ENCODE measurements at places on chromosomes 5 and 9.

DNA sequence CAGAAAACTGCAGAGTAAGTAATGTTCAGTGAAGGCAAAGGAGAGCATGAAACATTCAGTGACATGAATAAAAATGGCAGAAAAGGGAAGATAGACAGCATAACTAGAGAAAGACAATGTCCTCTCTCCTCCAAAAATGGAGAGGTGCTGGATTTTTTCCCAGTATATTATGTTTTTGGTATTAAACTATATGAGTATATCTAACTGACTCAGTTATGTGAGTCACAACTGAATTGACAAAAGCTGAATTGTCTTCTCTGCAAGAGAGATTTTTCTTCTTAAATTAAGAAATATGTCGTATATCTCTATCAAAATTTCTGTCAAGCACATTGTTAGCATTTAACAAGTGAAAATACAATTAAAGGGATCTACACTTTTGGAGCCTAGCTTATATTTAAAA, 375.1 kb downstream of the CHSY3 start:
- DNase-seq = no peak

GRCh38 chr5:68618501-68618900, 402.9 kb downstream of the PIK3R1 start:
- no peak for DNase-seq

- no peak for DNase-seq
Measured at GRCh38 chr5:131983244-131983771, 28.1 kb downstream of the ACSL6 start.

- DNase-seq = no peak
Measured at GRCh38 chr9:20611691-20612287, 10.5 kb downstream of the MLLT3 start.

- no peak for DNase-seq
Measured at GRCh38 chr5:57537811-57538210, 55.2 kb upstream of the ACTBL2 start.

- no peak for DNase-seq
Measured at GRCh38 chr5:57777174-57777581, 294.6 kb upstream of the ACTBL2 start.

DNA sequence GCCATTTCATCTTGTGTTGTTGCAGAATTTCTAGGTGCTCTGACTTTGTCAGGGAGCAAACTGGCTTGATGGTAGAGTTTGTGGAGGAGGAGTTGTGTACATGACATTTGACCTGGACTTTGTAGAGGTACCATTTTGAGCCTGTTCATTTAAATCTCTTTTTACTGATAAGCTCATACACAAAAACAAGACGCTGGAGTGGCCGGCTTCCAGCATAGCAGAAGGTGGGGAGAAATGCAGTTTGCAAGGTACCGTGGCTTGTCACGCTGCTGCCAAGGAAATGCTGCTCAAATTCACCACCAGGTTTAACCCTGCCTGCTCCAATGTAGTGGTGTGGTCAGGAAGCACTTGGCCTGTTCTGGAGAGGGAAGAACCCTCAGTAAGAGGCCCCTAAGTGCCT, 18.9 kb upstream of the IQGAP2 start:
- DNase-seq = no peak

GRCh38 chr9:15576350-15577050, 23.7 kb downstream of the CCDC171 start:
- DNase-seq = no peak

GRCh38 chr5:55731848-55732247, 6.0 kb upstream of the DDX4 start:
- no peak for DNase-seq

GRCh38 chr5:83095163-83095956, 18.0 kb downstream of the XRCC4 start:
- DNase-seq = no peak

- no peak for DNase-seq
Measured at GRCh38 chr9:109048822-109049221, 35.5 kb upstream of the CTNNAL1 start.

DNA sequence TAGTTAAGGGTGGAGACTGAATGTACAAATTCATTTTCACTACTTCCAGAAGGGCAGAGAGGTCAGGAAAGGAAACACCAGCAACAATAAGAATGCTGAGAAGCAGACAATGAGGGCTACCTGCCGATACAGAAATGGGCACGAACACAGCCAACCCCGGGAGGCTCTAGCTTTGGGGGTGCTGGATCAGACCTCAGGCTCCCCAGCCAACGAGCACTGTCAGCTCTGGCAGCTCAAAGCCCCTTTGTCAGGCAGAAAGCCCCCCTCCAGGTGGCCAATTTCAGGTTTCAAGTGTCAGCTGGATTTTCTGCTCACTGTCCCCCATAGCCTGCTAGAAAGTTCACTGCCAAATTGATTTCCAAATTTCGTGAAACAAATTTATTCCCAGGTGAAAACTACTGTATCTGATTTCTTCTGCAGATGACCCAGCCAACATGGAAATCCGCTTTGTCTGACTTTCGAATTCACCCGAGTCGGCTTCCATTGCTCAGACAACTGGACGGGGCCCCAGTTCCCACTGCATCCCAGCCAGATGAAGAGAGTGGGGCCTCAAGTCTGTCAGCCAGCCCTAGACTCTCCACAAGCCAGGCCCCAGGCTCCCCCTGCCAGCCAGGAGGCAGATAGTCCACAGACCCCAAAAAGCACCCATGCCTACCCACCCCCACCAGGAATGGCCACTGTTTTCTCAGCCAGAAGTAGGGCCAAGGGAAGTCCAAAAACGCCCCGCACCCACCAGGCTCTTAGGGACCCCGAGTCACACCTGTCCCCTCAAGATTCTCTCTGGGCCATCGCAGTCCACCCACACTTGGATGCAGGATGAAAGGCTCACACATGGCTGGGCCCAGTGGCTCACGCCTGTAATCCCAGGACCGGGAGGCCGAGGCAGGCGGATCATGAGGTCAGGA, 96.5 kb upstream of the PHYKPL start:
- peak; percentile 34 for DNase-seq

DNA sequence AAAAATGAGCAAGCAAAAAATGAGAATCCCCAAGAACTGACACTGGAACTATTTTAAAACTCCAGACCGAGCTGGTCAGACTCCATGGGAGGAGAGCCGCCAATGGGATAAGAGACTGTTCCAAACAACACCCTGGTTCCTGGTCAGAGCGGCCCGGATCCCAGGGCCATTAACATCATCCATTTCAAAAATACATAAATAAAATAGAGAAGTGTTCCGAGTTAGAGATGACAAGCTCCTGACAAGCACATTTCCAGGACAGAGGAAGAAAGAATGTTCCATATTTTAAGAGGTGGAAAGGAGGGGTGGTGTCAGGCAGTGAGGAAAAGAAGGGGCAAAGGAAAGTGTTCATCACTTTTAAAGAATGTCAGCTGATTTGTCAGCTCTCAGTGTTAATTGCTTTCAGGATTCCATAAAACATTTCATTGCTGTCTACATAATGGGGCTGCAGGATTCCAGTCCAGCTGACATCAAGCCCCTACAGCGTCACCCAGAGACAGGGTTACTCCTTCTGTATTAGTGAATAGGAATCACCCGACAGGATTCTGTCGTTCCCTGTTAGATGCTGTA, 202.5 kb upstream of the TRIM32 start:
- no peak for DNase-seq

DNA sequence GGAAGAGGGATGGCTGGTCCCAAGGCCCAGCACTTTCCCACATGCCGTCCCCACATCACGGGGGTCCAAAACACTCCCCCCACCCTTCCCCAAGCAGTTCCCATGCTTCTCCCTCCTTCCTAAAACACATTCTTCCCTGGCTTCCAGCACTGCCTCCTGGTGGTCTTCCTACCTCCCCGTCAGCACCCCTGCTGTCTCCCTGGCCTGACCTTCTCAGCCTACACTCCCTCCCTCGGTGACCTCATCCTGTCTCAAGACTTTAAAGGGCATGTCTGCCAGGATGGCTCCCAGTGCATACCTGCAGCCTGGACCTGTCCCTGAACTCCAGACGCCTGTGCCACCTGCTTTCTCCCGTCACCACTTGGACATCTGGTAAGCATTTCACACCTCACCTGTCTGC, 4.3 kb upstream of the NCS1 start:
- DNase-seq = no peak

- DNase-seq = no peak
Measured at GRCh38 chr9:137520614-137521404, 29.4 kb downstream of the PNPLA7 start.

GRCh38 chr5:78326930-78327329, 32.4 kb upstream of the AP3B1 start:
- DNase-seq = no peak
